Karpas-422 (cell line): ENCODE measurements at places on chromosomes 6 and 20. TPM values are rescaled to one million over a fixed set of nuclear protein-coding genes. Genes with fewer than 3 reads are reported as not detected.

The PIM1 gene
- 1.9 and 4.0 TPM in 2 replicates for total RNA-seq

The CYP39A1 gene
- 8.2 and 15.4 TPM in 2 replicates for total RNA-seq

The ADGRF5 gene
- total RNA-seq, result not detected in 2 replicates

The TP53TG5 gene
- total RNA-seq, result not detected in 2 replicates
